Left hindlimb (tissue), 1 donor: ENCODE measurements at places on chromosomes 13 and 19.
A peak's percentile ranks its signal among the peaks of the same experiment; 100 is the strongest.

GRCh38 chr19:35898499-35898809 lies 1.9 kb downstream of the NFKBID start:
- DNase-seq, result no peak

GRCh38 chr13:27482983-27483382 lies 32.6 kb upstream of the MTIF3 start:
- DNase-seq, result no peak

- peak; percentile 88 for DNase-seq
Observed at GRCh38 chr19:1860042-1860775, 3.2 kb downstream of the KLF16 start.

GRCh38 chr13:20696073-20696472 lies 7.4 kb upstream of the IL17D start:
- DNase-seq, result no peak

DNA sequence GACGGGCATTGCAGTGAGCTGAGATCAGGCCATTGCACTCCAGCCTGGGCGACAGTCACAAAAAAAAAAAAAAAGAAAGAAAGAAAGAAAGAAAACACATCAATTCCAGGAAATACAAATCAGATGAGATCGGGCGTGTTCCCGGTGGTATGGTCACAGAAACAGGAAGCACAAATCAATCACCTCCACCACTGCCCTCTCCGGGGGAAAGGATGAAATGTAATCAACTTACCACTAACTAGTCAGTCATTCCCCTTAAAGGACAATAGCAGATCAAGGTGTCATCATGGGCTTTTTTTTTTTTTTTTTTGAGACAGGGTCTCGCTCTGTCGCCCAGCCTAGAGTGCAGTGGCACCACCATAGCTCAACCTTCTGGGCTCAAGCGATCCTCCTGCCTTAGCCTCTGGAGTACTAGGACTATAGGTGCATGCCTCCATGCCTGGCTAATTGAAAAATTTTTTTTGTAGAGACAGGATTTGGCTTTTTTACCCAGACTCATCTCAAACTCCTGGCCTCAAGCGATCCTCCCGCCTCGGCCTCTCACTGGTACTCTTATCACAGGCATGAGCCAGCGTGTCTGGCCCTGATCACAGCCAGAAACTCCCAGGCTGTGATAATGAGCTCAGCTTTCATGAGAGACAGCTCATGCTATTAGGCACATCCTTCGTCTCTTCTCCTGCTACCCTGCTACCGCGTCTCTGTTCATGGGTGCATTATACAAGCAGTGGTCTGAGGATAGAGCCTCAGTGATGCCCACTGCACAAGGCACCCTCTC lies 6.8 kb upstream of the DPRX start:
- no peak for DNase-seq

DNA sequence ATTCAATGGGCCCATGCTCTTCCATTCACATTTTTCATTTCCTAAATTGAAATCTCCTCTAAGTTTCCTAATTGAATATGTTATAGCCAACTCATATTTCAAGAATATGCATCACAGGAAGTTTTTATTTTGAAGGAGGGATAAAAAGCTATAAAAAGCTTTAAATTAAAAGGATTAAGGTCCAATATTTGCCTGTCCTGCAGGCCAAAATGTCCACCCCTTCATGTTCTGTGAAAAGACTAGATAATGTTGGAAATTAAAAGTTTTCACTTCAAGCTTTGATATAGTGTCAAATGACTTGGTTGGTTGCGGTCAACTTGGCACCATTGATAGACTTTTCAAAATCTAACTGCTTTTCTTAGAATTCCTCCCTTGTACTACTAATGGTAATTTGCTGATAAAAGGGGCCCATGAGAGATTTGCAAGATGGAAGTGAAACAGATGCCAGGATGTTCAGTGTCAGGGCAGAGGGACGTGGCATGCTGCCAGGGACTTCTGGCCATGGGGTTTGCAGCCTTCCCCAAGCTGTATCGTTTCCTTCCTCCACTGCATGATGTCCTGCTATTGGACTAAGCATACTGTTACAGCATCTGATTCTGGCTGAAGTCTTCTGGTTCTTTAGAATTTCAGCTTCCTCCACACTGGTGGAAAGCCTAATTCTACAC lies 547.3 kb upstream of the MIR17HG start:
- peak; percentile 48 for DNase-seq

- DNase-seq, result no peak
Observed at GRCh38 chr19:2441096-2441752, 13.8 kb upstream of the TIMM13 start.

- no peak for DNase-seq
Observed at GRCh38 chr19:32674153-32674930, 638 bp downstream of the ANKRD27 start.

- DNase-seq, result no peak
Observed at GRCh38 chr19:622666-623065, 10.7 kb downstream of the POLRMT start.

- peak; percentile 54 for DNase-seq
Observed at GRCh38 chr19:343941-344624, 513 bp downstream of the MIER2 start.

DNA sequence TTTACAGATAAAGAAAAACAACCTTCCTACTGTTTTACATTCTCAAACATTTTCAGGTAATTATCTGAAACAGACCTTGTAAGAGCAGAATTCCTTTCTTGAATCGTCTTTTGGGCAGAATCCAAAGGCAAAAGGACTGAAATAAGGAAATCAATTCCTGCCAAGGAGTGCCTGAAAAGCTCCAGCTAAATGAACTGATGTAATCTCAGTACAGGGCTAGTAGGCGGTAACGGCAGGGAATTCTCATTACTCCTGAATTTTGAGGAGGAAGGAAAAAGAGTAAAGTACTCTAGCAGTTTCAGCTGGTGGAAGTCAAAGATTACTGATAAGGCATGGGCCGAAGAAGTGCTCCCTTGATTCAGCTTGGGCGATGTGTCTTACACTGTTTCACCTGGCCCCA lies 168.4 kb downstream of the PCDH9 start:
- no peak for DNase-seq

- DNase-seq, result no peak
Observed at GRCh38 chr19:17565611-17566010, 10.2 kb downstream of the COLGALT1 start.

DNA sequence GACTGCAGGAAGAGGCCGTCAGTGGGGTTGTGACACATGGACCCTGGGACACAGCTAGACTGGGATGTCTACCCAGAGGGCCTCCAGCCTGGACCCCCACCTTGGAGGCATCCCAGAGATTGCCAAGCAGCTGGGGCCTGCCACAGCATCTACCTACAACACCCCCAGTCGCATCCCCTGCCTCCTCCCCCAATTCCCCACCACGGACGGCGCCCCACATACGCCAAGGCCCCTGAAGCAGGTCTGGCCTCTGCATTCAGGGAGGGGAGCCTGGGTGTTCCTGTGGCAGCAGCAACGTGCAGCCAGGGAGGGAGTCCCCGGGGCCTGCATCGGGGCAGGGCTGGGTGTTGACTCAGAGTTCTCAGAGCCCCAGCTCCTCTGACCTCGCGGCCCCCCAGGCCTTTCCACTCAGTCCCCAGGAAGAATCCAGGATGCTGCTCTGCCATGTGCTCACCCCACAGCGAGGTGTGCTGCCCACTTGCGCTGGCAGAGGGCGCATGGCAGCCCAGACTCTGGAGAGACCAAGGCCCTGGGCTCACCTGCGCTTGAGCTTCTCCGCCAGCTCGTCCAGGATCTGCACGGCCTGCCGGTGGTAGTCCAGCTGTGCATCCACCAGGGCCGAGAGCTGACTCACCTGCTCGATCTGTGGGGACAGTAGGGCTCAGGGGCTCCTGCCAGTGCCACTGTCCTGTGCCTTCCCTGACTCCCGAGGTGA lies 19.6 kb downstream of the MPND start:
- DNase-seq, result no peak

DNA sequence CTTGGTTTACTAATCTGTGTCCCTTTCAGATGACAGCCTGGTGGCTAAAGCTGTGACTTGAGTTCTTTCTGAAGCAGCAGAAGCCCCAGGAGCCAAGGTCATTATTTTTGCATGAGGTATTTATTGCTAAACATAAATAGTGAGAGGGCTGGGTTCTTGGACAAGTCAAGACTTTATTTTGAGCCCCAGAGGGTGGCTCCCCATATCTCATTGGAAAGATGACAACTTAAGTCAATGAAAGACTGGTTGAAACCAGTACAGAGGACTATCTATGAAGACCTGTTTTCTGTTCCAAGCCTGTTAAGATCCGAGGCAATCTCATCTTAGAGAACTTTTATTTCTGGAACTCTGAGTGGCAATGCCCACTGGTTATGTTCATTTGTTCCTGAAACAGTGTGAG lies 14.4 kb upstream of the ERICH6B start:
- no peak for DNase-seq

DNA sequence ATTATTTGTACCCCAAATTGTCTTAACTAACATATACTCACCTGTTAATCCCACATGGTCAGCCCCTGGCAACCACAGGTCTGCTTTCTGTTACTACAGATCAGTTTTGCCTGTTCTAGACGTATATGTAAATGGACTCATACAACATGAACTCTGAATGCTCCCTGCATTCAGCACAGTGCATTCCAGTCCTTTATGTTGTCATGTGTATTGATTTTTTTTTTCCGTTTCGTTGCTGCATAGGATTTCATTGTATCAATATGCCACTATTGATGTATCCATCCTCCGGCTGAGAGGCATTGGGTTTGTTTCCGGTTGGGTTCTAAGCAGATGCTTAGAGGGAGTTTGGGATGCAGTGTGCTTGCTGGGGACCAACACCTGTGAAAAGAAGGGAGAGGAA lies 36.1 kb upstream of the TNFRSF19 start:
- no peak for DNase-seq

GRCh38 chr13:40377783-40378182 lies 288.7 kb downstream of the FOXO1 start:
- DNase-seq, result no peak

DNA sequence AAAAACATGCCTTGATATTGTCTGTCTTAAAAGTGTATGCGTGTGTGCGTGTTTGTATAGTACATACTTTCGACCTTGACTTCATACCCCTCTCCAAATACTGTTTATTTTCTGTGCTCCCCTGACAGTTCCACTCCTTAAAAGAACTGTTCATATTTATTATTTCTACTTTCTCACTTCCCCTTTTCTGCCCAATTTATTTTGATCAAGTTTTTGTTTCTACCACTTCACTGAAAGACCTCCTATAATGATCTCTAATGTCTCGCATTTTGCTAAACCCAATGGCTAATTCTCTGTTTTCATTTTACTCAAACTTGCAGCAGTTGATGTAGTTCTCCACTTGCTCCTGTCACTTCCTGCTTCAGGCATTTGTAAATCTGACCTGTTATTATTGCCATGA lies 426.1 kb upstream of the KLF12 start:
- no peak for DNase-seq

DNA sequence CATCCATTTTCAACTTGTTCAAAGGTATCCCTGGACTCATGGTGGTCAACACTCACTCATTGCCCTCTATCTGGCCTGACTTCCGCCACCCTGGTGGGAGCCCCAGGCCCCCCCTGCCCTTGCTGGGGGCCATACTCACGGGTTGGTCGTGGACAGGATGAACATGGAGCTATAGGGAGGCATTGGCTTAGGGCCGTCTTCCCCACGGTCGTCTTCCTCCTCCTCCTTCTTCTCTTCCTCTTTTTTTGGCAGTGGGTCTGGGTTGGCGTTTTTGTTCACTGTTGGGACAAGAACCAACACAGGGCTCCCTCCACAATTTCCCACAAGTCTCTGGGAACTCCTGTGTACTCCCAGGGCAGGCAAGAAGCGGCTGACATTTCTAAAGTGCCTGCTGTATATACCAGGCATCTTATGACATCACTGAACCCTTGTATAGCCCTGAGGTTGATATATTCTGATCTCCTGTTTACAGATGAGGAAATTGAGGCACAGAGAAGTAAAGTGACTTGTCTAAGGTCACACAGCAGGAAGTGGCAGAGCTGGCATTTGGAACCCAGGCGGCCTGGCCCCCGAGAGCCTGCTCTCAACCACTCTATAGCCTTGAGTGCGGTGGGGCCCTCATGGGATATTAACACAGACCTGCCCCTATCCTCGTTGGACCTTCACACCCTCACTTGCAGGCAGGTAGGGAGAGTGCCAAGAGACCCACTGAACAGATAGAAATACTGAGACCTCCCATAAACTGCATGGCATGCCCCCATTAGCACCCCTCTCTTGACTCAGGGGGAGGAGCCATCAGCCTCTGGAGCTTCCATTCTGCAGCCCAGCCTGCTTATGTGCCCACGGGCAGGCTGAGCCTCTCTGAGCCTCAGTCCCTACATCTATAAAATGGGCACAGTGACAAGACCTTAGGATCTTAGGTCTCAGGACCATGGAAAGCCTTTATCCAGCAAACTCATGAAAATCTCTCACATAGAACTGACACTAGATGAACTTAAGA lies 135.0 kb downstream of the IER2 start:
- DNase-seq, result no peak

DNA sequence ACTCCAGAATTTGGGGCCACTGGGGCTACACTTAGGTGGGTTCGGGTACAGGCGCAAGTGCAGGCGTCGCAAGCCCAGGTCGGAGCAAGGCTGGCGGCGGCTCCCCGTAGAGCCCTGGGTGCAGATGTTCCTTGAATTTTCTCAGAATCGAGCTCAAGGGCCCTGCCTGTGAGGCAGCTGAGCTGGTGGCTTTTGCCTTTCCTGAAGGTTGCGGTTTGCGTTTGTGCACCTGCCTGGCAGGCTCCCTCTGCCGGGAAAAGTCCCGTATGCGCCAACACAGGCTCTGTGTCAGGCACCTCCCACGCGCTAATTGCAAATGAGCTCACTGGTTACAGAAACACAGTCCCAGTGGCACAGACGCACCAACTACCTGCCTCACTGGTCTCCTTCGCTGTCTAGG lies 5.9 kb downstream of the DOHH start:
- no peak for DNase-seq

DNA sequence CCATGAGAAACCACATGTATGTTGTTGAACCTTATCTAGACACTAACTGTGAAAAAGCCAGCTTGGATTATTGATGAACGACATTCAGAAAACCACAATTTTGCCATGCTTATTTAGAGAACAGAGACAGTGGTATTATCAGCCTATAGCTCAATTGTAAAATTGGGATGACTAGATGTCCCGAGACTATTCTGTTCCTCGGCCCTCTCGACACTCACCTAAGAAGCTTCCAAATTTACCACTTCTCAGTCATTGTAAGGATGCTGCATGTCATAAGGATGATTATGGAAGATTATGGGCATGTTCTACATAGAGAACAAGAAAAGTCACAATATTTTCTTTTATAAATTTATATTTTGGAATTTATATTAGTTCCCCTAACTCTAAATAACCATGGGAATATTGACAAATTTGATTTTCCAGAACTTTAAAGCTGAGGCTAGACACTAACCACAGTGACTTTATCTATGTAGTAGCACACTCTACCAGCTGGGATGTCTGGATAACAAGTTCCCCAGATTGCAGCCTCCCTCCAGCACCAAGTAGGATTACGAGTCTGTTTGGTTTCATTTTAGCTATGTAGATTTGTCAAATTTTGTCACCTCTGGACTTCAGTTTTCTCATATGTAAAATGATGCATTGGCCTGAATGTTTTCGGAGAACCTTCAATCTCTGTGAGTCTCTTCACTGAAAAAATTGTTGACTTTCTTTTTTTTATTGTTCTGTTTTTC lies 513.6 kb downstream of the IRS2 start:
- no peak for DNase-seq

- DNase-seq, result no peak
Observed at GRCh38 chr13:24407844-24408243, 98.5 kb downstream of the C1QTNF9 start.
